Naive thymus-derived CD4-positive, alpha-beta T cell (primary cell): ENCODE measurements at places on chromosomes 12 and 14. TPM values are rescaled to one million over a fixed set of nuclear protein-coding genes. Genes with fewer than 3 reads are reported as not detected.

DNA sequence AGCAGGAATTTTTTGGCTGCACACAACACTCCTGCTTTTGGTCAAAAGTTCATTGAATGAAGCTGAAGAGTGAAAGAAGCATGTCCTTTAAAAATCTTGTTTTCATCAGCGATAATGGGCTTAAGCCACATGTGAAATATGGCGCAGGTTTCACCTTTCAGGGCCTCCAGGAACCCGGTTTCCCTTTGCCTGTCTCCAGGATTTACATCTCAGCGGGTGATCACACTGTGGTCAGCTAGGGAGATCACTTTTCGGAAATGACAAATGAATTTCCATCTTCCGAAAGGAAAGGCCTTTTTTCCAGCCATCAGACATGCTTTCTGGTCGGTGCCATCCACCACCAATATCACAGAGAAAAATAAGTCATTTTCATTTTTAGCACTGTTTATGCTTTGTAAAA is 727.1 kb upstream of the TBX3 start:
- H3K4me1 ChIP-seq: no peaks in the 10 kb centered on the region
- no peak overlapping the region for H3K4me3 ChIP-seq
- H3K36me3 ChIP-seq: no peaks in the 10 kb centered on the region
- no peak for DNase-seq
- H3K27me3 ChIP-seq: no peaks in the 10 kb centered on the region

DNA sequence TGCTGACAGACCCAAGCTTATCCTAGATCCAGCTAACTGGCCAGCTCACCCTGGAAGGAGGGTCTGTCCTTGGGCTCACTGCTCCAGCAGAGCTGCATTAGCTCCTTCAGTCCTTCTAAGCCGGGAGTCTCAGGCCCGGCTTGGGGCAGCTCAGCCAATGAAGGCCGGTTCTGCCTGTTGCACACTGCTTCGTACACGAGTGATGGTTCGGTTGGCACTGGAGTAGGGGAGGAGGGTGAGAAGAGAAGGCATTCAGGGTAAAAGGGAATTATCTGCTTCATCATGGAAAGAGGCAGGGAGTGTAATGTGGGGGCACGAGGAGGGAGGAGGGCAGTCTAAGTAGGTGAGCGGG is 2.0 kb downstream of the RIPK3 start:
- H3K27ac ChIP-seq: no peak overlapping the region
- peaks cover 30% of the 10 kb centered on the region for H3K36me3 ChIP-seq
- DNase-seq: no peak
- no peak overlapping the region for H3K4me3 ChIP-seq
- peaks cover 32% of the 10 kb centered on the region for H3K4me1 ChIP-seq

- no peak overlapping the region for H3K4me3 ChIP-seq
- H3K27me3 ChIP-seq: no peaks in the 10 kb centered on the region
- peaks cover 13% of the 10 kb centered on the region for H3K4me1 ChIP-seq
- DNase-seq: no peak
- H3K36me3 ChIP-seq: no peaks in the 10 kb centered on the region
These were observed 18.5 kb downstream of the PPP2R5E start for GRCh38 chr14:63524537-63525155.

Gene PPP4R4
- total RNA-seq: 1.7 TPM

Gene PLEKHH1
- 0.37 TPM for total RNA-seq
